ENCODE measurements at places on chromosomes 3 and 15.

DNA sequence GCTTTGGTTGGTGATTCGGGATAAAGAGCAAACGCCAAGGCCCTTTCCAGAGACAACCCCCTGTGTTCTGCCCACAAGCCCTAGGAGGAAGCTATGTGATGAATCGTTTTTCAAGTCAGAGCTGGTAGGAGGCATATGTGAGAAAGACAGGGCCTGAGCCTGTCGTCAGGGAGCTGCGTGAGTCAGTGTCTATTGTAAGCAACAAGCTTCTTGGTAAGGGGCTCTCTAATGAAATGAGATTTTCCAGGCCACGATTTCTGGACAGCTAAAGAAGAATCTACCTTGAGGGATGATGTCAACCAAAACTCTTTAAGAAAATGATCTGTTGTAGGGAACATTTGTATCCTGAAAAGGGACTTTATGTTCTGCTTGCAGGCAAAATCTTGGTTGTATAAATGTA is 318.9 kb upstream of the IL12A start:
- no peak for DNase-seq

DNA sequence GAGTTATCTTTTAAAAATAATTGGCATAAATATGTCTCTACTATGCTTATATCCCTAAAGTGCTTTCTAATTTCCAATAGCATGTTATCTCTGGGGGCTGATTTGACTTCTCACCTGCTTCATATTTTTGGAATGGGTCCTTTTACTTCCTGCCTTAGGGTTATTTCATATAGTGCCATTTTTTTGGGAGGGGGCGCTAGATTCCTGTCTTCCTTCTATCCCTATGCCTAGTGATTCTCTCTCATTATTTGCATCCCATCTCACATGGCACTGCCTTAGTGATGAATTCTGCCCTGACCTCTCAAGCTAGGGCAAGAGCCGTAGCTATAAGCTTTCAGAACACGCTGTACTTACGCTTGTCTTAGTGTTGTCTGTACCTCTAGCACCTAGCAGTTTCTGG is 150.3 kb upstream of the SLITRK3 start:
- DNase-seq, result no peak

GRCh38 chr3:48952510-48953118 is 34.0 kb downstream of the ARIH2 start:
- DNase-seq, result peak; percentile 41

DNA sequence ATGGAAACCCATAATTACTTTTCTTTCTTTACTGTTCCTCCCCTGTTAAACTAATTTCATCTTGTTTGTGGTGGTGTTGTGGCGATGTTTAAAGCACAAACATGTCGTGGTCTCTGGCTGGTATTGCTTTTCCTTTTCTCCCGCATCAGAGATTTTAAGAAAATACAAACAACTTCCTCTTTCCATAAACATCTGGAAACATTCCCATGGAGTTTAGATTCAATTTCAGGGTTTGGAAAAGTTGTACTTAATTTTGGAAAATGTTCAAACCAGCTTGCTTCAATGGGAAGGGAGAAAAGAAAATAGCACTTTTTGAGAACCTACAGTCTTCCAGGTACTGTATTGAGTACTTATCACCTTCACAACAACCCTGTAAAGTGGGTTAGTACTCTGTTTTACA is 30.4 kb downstream of the STARD9 start:
- no peak for DNase-seq

DNA sequence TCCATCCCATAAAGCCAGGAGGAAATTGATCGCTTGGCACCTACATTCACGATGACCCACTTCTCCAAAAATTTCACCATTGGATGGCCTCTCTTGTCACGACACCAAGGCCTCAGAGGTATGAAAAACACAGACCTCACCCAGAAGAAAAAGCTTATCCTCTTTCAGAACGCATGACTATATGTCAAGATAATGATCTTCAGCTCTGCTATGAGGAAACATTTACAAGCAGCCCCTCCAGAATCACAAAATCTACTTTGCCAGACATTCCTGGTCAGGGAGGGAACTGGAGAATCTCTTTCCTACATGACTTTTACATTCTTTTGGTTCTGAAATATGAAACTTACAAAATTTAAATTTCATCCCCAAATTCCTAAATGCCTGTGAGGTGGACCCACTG is 122.7 kb downstream of the WNT5A start:
- no peak for DNase-seq

DNA sequence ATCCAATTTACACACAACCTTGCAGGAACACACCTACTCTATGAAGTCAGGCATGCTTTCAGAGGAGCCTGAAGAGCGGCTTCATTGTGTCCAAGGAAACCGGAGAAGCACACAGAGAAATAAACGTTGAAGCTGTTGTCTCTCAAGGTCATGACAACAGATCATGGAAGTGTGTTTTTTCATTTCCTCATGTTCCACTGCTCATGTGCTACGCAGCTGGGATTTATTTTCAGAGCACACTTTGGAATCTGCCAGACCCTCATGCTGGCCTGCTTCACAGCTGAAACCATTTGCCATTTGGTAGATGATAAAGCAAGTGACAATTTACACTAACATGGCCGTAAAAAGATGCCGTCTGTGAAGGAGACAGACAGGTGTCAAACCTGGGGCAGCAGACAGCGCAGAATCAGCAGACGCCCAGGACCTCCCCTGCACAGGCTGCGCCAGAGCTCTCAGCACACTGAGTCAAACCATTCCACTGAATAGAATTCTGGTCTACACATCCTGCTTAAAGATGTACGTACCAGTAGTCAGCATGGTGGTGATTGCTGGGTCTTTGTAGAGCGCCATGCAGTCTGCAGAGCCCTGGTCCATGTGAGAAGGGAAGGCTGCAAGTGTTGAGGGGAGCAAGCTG is 99.3 kb downstream of the ARNT2 start:
- DNase-seq, result no peak

DNA sequence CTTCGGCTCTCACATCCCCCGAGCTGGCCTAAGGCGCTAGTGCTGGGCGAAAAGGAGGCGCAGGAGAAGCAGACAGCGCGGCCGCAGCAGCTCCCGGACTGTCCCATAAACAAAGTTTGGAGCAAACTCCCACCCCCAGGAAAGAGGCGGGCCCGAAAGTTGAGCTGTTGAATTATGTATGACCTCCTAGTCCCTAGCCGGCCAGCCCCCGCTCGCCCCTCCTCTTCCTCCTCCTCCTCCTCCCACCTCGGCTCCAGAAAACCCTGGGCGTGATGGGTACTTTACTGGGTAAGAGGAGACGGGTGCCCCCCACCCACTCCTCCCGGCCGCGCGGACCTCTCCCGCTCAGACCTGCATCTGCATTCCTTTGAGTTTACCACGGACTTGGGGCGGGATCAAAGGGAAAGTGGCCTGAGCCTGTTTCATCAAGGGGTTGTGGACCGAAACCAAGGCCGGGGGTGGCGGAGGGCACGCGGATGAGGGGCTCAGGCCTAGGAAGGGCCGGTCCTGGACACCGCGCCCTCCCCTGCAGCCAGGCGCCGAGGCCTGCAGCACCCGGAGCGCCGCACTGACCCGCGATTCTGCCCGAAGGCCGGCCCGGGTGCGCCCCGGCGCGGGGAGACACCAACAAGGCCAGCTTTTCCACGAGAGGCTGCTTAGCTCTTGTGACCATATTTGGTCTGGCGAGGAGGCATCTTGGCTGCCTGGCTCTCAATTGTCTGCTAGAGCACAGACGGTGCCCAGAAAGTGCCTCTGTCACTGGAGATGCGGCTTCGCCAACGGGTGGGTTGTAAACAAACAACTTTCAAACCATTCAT is at the start of gene WWTR1:
TSS of gene WWTR1 (minus strand) at position 100 of the 818 bp plus-strand sequence. CDS start 719 bp downstream, outside the sequence.
- peak; percentile 44 for DNase-seq

- DNase-seq, result no peak
Observed at GRCh38 chr3:139117136-139117675, 72.5 kb upstream of the PRR23C start.

GRCh38 chr15:49918121-49918520 is 200.9 kb downstream of the ATP8B4 start:
- DNase-seq, result no peak

- peak; percentile 46 for DNase-seq
Observed at GRCh38 chr3:16841904-16842271, 42.9 kb upstream of the PLCL2 start.

GRCh38 chr3:128021768-128022372 is 30.4 kb upstream of the SEC61A1 start:
- DNase-seq, result no peak

- DNase-seq, result no peak
Observed at GRCh38 chr3:178658694-178659325, 122.6 kb downstream of the KCNMB2 start.

DNA sequence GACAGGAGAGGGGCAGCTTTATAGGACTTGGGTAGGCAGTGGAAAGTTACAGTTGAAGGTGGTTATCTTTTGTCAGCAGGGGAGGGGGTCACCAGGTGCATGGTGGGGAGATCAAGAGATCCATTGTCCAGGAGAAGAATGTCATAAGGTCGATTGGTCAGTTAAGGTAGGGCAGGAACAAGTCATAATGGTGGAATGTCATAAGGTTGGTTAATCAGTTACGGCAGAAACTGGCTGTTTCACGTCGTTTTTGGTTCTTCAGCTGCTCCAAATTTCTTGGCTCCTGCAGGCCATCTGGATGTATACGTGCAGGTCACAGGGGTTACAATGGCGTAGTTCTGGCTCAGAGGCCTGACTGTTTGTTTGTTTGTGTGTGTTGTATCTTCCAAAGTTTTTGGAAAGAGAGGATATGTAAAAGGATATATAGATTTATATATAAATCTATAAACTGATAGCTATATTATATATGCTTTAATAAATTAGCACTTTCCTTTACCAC is 565.1 kb downstream of the ZNF385D start:
- no peak for DNase-seq

- no peak for DNase-seq
Observed at GRCh38 chr3:137770835-137771399, 6.8 kb downstream of the SOX14 start.

DNA sequence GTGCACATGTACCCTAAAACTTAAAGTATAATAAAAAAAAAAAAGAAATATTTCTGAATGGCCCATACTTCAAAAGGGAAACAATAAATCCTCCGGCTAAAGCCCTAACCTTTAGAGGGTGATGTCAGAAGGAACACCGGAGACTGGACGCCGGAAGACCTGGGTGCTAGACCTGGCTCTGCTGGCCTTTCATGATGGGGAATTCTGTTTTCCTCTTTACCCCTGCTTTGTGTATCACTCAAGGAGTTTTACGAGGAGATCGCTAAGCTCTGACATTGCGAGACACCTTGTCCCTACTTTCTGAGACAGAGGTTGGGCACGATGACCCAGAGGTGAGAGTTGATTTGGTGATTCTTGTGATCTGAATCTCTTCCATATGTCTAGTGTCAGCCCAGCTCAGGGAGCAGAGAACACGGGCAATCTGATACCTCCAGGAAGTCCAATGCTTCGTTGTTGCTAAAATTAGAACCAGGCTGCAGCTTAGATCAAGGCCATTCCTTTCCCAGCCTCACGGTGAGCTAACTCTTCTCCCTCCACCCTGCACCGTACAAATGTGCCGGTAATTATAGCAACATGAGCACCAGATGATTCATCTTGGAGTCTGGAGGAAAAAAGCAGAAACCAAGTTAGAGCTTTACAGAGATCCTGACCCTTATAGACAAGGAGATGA is 42.0 kb upstream of the CFAP161 start:
- DNase-seq, result no peak

- no peak for DNase-seq
Observed at GRCh38 chr15:77909182-77909940, 168.2 kb downstream of the TBC1D2B start.

DNA sequence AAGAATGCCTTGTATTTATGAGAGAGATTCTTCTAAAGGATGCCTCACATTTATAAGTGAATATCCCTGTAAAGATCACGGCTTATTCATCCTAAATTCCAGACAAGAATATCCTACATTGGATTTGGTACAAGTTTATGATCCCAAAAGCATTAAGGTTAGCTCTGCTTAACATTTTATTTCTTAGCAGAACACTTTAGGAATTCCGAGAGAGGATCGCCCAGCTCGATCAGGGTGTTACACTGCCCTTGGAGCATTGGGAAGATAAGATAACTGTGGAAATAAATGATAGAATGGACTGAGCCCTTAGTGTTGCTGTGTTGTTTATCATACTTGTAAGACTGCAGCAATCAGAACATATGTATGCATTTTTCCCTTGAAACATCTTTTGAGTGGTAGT is 223.0 kb upstream of the CDIN1 start:
- no peak for DNase-seq

DNA sequence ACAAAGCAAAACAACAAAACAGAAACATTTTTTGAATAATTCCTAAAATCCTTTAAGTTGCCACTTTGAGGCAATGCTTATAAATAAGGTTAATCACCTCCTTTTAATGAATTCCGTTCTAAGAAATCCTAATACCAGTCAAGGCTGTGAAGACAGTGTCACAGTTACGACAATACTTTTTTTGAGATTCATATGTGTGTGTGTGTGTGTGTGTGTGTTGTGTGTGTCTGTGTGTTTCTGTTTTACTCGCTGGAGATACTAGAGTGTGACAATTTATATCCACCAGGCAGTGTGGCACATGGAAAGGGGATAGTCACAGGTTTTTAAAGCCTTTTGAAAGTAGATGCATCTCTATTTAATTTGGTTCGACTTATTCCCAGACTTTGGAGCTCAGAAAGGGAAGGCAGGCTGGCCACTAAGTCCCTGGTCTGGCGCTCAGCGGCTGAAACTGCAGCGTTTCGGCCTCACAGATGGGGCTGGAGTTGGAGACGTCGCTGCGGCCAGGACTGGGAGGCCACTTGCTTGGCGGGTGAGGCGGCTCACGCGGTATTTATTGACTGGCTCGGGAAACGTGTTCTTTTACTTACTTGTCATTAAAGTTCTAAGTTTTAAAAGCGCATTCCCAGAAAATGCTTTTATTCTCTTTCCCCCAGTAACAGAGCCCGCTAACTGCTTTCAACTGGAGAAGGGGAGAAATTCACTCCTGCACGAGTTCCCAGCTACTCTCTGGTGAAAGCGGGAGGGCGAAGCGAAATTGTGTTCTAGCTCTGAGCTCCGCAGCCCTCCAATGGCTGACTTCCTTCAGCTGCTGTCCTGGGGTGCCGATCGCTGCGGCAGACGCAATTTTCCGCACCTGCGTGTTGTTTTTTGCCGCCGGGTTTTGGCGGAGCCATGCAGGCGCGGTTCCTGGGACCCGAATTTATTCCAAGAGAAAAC is 13.7 kb downstream of the ZIC1 start:
- DNase-seq, result no peak

- DNase-seq, result no peak
Observed at GRCh38 chr3:53154881-53155285, 6.1 kb upstream of the PRKCD start.

DNA sequence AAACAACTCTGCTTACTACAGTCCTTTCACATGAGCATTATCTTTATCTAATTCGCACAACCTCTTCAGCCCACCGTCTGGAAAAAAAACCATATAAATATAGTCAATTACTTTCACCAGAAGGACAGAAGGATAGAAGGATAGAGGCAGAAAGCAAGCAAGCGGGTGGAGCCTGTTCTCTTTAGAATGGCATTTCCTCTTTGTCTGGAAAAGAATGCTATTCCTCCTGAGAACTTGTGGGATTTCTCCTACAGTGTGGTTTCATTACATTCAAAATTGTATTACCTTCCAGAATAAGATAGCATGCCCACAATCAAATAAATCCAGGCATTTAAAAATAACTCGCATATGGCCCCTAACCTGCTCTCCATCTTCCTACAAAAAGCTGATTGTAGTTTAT is 23.1 kb downstream of the SLC30A4 start:
- no peak for DNase-seq

- DNase-seq, result no peak
Observed at GRCh38 chr3:78871048-78871447, 896.8 kb downstream of the ROBO1 start.

Measured in activated naive CD8-positive, alpha-beta T cell treated with anti-CD3 and anti-CD28 coated beads, Interleukin-2, amount 50 U/mL, for 24 hours (primary cell).